ENCODE measurements at places on chromosomes 3 and 15.

- DNase-seq: no peak
Observed at GRCh38 chr3:185779461-185779860, 45.4 kb downstream of the IGF2BP2 start.

GRCh38 chr15:33226559-33227181, 32.2 kb upstream of the FMN1 start:
- peak; percentile 7 for DNase-seq

GRCh38 chr3:16290827-16291196, 25.8 kb downstream of the OXNAD1 start:
- DNase-seq: no peak

GRCh38 chr3:8886546-8886945, 76.7 kb downstream of the RAD18 start:
- no peak for DNase-seq

DNA sequence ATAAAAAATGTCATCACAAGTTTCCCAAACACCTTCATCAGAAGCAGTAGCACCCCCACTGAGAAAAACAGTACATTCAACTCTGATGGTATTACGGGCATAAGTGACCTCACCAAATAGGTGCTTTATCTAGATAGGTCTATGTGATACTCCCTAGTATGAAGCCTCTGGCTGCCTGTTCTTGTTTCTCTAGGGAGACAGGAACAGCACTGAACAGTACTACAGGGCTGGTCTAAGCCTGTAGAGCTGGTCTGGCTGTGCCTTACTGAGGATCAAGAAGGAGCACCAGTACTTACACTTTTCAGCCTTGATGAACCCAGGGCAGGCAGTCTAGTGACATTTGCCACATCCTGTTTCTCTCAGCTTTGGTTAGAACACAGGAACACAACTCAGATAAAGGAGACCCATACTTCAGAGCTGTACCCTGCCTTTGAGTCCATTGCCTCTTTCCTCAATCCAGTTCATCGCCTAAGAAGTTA, 35.9 kb downstream of the OXNAD1 start:
- no peak for DNase-seq

- DNase-seq: no peak
Observed at GRCh38 chr15:96887730-96888129, 557.2 kb downstream of the NR2F2 start.

GRCh38 chr3:99425930-99426329, 212.5 kb upstream of the COL8A1 start:
- no peak for DNase-seq

DNA sequence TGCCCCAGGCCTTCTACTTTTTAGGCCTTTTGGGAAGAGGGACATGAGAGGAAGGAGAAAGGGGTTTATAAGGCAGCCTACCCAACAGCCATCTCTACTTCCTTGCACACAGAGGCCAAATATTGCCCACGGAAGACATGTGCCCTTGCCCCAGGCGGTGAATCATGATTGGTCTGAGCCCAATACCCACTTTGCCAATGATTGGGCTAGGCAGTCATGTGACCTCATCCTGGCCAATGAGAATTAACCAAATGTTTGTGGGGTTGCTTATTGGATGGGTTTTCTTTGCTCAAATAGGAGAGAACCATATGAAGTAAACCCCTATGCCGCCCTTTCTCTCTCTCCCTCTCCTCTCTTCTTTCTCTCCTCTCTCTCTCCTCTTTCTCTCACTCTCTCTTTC, 42.2 kb upstream of the ATP1B3 start:
- DNase-seq: no peak

GRCh38 chr3:61141697-61142096, 109.6 kb downstream of the FHIT start:
- DNase-seq: no peak

GRCh38 chr15:79779746-79780145, 117.1 kb downstream of the MTHFS start:
- DNase-seq: no peak

DNA sequence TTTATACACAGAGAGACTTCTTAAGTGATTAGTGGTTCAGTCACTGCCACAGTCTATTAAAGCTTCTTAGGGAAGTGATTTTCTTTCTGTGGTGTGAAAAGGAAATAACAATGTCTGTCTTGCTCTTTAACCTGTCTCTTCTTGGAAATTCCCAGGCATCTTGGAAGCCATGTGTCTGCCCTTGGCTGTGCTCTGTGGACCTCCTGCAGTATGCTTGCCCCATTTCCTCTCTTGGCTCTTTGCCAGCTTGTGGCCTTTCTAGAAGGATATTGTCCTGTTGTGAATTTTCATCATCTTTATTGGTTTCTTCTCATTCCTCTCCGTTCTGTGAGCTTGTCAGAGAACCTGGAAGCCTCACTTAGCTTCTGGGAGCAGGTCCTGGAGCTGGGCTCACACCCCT, 338.4 kb upstream of the C2CD4B start:
- no peak for DNase-seq

- DNase-seq: no peak
Observed at GRCh38 chr3:119380697-119381096, 82.7 kb downstream of the TMEM39A start.

DNA sequence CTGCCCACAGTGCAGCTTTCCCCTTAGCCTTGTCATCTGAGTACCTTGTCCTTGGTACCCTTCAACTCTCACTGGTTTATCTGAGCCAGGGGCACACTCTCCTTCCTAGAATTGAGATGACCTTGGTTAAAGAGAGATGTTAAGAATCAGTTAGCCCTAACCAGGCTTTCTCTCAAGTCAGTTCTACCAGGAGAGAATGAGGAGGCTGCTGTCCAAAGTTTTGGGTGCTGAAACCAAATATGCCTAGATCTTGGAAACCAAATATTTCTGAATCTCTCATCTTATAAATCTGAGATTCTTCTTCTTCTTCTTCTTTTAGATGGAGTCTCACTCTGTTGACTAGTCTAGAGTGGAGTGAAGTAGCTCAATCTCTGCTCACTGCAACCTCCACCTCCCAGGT, 12.0 kb upstream of the CTXND1 start:
- DNase-seq: no peak

DNA sequence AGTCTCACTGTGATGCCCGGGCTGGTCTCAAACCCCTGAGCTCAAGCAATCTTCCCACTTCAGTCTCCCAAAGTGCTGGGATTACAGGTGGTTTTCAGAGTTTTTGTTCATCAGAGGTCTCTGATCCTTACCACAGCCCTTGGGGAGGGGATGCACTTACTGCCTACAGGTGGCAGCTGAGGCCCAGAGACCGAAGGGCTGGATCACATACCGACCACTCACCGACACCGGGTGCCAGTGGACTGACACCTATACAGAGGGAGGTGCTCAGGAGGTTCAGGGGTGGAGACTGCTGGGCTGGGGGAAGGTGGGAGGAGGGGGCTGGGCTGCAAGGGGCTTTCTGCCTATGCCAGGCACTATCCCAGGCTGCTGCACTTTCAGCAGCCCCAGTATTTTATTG, 19.5 kb downstream of the DUSP7 start:
- DNase-seq: no peak

GRCh38 chr15:48435321-48435720, 104.1 kb downstream of the DUT start:
- no peak for DNase-seq

- no peak for DNase-seq
Observed at GRCh38 chr3:149527531-149528339, 53.2 kb downstream of the TM4SF4 start.

- DNase-seq: peak; percentile 5
Observed at GRCh38 chr3:192482809-192483208, 244.5 kb downstream of the FGF12 start.

DNA sequence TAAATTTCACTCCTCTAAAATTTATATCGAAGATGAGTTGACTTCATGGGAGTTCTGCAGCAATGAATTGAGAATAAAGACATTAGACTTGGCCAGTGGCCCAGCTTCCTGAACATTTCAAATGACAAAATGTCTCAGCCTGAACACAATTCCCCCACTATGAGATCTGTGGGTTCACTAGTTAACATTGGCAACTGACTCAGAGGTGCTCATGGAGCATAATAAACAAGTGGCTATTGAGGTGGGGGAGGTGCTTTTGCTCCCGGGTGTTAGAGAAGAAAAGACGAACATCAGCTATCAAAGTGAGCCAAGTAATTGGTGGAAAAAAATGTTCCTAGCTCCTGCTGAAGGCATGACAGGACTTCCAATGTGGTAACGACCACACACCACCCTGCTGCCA, 6.3 kb downstream of the ATP13A4 start:
- DNase-seq: no peak

DNA sequence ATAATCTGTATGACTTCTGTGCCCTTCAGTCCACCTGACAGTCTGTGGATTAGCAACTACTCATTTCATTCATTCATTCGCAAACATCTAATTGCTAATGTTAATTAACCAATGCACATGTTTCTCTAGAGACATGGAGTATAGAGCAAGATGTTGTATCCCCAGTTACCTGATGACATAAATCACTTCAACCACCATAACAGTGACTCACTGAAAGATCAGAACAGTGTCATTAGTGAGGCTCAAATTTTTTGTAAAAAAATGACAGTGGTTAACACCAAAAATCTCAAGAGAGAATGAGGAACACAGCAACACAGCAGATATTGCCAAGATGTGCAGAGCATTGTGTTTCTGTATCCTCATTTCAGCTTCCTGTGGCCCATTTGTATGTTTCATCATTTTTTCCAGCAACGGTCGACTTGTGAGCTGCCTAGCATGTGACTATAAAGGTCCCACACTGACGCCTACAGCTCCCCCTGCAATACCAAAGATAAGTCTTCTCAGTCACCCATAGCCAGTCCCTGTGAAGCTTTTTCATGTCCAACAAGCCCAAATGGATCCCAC, 3.7 kb upstream of the PLD1 start:
- DNase-seq: no peak

DNA sequence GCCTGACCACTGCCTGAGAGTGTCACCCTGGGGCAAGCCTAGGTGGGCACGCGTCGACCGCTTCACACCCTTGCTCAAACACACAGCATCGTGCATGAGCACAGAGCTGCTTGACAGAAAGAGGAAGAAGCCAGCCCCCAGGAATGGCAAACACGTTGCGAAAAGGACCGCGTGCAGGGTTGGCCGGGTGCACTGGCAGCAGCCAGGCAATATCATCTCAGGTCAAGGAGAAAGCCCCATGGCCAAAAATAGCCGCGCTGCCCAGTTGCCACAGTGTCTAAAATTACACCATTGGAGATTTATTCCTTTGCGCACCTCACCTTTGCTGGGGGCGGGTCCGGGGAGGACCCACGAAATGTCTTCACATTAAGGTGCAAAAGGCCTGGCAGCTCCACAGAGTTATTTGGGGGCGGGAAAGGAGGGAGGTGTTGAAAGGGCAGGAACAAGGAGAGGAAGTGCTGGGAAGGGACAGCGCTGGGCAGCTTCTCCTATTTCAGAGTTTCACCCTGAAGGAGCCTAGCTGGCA, 44.7 kb upstream of the NR2F2 start:
- DNase-seq: no peak

GRCh38 chr3:186915806-186916796, 14.2 kb upstream of the ST6GAL1 start:
- peak; percentile 49 for DNase-seq

GRCh38 chr15:57443486-57443885, 67.2 kb downstream of the CGNL1 start:
- DNase-seq: no peak

GRCh38 chr15:74988007-74988800, 7.2 kb upstream of the SCAMP5 start:
- DNase-seq: no peak

GRCh38 chr3:15271785-15272381, 60.5 kb downstream of the SH3BP5 start:
- DNase-seq: no peak

GRCh38 chr3:128395500-128396162, 71.1 kb downstream of the DNAJB8 start:
- DNase-seq: no peak

DNA sequence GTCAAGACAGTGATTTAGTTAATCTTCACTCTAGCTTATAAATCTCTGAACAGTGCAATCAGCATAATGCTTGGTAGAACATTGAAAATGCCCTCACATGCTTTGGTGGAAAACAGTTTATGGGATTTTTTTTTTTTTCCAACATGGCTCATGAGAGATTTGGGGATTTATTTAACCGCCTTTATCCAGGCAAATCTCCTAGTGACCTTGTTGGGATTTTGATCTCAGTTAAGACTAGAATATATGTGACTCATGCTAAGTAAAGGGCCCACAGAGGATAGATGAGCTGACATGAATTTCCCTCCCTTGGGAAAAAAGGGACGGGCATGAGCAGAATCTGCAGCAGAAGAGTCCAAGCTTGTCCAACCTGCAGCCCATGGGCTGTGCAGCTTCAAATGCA, 18.7 kb downstream of the LRTM1 start:
- no peak for DNase-seq

DNA sequence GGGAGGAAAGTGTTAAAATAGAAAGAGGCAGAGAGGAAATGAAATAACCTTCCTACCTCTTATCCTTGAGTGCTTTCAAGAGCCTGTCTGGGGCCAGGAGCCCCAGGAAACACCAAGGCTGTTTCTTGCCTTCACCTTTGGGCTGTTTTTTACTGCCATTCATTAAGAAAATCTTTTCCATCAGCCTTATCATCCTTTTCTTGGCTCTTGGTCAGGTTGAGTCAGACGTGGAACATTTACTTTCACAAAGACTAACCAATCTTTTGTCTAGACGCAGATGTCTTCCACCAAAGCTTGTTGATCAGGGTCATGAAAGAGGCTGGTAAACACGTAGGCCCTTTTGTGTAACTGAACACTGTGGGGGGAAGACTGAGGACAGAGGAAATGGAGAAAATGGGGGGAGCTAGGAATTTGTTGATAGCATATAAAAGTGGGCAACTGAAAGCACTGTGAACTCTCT, 151.0 kb upstream of the THBS1 start:
- no peak for DNase-seq

GRCh38 chr15:32861761-32862160, 144.0 kb downstream of the GREM1 start:
- no peak for DNase-seq

DNA sequence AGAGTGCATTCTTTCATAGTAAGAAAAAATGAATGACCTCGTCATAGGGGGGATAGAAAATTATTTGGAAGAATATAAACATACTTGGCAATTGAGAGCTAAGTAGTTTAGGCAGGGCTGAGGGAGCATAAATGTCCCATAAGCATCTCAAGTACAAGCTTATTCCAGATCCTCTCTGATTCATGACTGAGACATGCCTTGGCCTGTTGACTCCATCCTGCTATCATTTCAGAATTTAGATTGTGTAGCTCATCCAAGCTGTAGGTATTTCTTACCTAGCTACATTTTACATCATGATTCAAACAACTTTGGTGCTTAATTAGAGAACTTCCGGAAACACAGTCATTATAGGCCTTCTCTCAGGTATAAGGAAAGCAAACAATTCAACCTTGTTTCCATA, 12.3 kb downstream of the POGLUT1 start:
- no peak for DNase-seq

- no peak for DNase-seq
Observed at GRCh38 chr3:89504432-89504831, 397.0 kb downstream of the EPHA3 start.

- DNase-seq: no peak
Observed at GRCh38 chr3:160637086-160637485, 39.9 kb upstream of the ARL14 start.

- DNase-seq: no peak
Observed at GRCh38 chr15:77031376-77032050, 36.6 kb downstream of the PSTPIP1 start.

- no peak for DNase-seq
Observed at GRCh38 chr3:149128821-149129220, 617 bp upstream of the HPS3 start.
